ENCODE measurements at places on chromosomes 12 and 14.
A peak's percentile ranks its signal among the peaks of the same experiment; 100 is the strongest.

DNA sequence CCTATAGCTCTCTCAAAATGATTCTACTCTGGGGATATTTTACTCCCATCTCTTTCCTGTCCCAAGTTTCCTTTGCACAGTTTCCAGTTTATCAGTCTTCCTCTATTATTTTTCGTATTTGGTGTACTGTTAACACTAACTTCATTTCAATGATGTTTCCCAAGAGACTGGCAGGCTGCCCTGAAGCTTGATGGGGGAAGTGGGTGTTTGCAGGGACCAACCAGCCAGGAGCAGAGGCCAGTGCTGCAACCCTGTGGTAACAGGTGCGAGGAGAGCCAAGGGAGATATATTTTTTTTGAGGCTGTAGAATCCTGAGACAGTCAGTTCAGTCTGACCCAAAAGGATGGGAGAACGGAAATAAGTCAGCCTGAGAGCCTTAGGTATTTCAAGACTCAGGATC lies 11.8 kb upstream of the CEBPE start:
- no peak for DNase-seq

DNA sequence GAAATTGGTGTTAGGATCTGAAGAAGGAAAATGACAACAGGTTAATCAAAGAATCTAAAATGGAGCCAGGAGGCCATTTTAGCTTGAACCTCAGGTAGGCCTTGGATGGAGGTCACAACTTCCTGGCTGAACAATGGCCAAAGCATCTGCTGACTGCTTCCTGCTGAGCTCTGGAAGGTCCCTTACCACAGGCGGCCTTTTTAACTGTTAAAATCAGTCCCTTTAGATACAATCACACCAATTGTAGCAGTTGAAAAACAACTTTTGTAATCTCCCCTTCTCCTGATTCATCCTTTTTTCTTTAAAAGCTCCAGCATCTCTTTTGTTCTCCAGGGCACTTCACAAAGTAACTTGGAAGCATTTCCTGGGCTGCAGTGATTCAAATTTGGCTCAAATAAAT lies 388.8 kb downstream of the PDZRN4 start:
- DNase-seq = no peak

GRCh38 chr14:91227183-91227628 lies 17.3 kb downstream of the GPR68 start:
- DNase-seq = no peak

GRCh38 chr12:78036874-78037273 lies 206.2 kb downstream of the NAV3 start:
- no peak for DNase-seq

GRCh38 chr14:53953002-53953827 lies 3.4 kb downstream of the BMP4 start:
- DNase-seq = peak; percentile 86

DNA sequence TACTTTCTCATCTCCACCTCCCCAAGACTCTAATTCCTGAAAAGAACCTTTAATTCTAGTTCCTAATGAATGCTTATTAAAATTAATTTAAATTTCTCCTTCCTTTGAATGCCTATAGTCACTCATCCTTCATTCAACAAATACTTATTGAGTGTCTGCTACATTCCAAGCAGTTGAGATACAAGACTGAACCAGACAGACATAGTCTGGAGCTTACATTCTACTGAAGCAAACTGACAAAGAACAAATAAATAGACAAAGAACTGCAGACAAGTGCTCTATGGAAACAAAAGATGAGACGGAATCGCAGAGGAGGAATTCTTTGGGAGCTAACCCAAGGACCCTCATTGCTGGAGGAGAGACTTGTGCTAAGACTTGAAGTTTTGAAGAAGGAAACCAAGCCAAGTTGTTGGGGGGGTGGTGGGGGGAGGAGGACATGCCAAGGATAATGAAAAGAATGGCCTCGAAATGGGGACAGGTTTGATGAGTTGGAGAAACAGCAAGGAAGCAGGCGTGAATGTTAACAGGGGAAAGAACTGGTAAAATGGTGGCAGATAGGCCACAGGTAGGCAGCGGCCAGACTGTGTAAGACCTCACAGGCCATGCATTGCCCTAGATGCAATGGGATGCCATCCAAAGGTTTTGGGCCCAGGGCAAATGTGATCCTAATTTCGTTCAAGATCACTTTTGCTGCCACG lies 9.7 kb upstream of the TDG start:
- peak; percentile 10 for DNase-seq

- DNase-seq = no peak
Observed at GRCh38 chr14:100526632-100527031, 60.6 kb downstream of the BEGAIN start.

DNA sequence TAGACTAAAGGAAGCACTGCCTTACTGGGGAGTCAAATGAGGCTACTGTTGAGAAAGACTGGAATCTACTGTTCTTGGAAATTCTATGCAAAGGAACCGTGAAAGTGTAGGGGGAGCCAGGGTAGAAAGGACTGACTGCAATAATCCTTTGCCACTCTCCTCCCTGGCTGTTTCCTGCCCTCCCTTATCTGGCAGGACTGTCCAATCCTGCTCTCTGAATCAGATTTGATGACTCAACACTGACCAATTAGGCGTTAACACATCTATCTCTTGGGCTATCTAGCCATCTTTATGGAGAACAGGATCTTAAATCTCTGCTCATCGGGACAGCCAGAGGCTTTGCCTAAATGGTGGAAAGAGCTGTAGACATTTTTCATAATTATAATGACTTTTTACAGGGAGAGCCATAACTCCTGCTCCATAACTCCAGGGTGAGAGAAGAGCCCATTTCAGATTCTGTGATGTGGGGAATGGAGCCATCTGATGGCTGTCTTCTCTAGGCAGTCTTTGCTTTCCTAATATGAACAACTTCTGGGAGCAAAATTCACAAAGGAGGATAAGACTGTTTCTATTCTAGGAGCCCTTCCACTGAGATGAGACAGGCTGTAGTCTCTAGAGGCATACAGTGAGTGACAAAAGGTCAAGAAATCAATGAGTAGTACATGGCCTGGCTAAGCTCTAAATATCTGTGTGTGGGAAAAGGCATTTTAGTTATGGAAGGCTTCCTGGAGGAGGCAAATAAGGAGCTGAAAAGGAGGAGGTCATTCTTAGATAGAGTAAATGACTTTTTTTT lies 68.9 kb upstream of the CISTR start:
- peak; percentile 28 for DNase-seq

GRCh38 chr12:103529306-103529705 lies 33.5 kb upstream of the C12orf42 start:
- no peak for DNase-seq

- no peak for DNase-seq
Observed at GRCh38 chr14:93035917-93036651, 79.6 kb downstream of the ITPK1 start.

DNA sequence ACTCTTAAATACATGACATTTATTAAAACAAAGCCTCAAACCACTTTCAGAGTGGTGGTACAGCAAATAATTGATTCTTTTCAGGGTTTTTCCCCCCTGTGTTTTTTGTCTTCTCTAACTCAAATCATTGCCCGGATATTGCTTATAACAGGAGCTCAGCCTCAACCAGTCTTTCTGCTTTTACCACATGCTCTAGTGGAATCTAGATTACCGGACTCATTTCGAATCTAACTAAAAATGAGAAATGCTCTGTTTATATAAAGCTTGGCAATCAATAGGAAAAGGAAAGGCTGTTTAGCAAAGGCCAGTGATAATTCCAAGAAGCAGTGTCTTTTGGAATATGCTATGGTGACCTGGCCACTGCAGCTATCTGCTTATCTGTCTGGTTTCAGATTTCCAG lies 161.5 kb downstream of the ETV6 start:
- DNase-seq = no peak

DNA sequence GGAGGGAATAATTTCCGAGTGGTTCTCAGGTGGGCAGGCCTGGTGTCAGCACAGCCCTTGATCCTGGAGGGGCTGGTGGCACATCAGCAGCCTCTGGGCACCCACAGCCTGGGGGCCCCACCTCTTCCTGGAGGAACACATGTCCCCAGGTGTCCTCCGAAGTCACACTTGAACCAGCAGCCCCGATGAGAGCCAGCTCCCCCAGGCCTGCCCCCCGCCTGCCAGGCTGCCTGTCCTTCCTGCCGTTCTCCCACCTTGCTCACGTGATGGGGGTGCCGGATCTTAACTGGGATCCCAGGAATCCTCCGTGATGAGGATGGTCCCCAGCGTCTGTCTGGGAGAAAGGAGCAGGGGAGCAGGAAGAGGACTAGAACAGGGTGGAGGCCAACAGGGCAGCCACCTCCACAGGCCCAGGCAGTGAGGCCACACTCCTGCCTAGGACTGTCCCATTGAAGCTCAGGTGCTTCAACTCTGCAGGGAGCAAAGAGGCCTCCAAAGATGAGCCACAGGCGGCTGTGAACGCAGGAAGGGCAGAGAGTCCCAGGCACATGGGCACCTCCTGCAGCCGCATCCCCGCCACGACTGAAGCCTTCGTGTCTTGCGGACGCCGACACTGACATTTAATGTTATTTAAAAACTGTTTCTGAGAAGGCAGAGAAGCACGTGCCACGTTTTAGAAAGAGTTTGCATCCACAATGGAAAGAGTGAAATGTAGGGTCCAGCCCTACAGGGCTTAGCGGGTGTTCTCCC lies 77.5 kb downstream of the GALNT9 start:
- no peak for DNase-seq

- no peak for DNase-seq
Observed at GRCh38 chr12:123995023-123995748, 22.2 kb downstream of the ZNF664 start.

GRCh38 chr12:33223956-33224355 lies 215.7 kb downstream of the SYT10 start:
- no peak for DNase-seq

- DNase-seq = no peak
Observed at GRCh38 chr12:107109726-107110719, 16.7 kb upstream of the CRY1 start.

- DNase-seq = no peak
Observed at GRCh38 chr12:51449580-51450246, 25.1 kb downstream of the SLC4A8 start.

DNA sequence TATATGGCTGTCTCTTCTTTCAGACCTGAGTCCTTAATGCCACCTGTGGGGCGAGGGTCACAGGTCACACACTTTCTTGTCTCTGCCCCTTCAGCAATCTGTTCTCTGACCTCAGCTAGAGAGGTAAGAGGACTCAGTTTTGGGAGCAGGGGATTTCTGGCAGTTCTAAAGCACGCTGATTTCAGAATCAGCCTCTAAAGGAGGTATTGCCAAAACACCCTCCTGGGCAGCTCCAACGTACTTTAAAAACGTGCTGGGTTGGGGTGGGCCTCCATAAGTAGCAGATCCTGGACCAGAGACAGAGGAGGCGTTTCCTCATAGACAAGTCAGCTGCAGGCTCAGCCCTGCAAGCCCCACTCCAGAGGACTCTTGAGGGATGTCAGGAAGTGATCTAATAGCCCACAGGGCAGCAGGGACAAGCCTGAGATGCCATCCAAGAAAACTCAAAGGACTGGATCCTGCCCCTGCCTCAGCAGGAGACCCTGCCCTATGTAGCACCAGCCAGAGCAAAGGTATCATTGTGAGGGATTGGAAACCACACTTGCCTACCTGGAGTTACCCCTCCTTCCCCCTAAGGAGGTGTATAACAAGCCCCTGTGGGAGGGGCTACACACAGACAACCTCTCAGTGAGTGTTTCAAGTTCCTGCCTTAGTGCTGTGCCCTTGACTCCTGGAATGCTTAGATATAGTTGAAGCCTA lies 8.5 kb downstream of the CTDSP2 start:
- DNase-seq = no peak

DNA sequence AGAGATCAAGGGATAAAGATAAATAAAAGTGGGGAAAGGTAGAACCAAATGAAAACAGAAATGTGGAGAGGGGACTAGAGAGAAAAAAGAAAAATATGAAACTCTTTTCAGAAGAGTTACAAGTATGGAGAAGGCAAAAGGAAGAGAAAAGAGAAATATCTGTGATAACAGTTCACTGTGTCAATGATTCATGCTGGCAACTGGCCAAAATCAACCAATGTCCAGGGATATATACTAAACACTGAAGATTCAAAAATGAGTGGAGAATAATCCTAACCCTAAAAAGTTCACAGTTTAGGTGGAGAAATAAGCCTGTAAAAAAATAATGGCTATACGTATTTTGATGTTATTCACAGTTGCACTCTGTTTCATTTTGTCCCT lies 372.3 kb upstream of the KITLG start:
- DNase-seq = no peak

GRCh38 chr12:91127751-91128150 lies 16.5 kb upstream of the LUM start:
- no peak for DNase-seq

DNA sequence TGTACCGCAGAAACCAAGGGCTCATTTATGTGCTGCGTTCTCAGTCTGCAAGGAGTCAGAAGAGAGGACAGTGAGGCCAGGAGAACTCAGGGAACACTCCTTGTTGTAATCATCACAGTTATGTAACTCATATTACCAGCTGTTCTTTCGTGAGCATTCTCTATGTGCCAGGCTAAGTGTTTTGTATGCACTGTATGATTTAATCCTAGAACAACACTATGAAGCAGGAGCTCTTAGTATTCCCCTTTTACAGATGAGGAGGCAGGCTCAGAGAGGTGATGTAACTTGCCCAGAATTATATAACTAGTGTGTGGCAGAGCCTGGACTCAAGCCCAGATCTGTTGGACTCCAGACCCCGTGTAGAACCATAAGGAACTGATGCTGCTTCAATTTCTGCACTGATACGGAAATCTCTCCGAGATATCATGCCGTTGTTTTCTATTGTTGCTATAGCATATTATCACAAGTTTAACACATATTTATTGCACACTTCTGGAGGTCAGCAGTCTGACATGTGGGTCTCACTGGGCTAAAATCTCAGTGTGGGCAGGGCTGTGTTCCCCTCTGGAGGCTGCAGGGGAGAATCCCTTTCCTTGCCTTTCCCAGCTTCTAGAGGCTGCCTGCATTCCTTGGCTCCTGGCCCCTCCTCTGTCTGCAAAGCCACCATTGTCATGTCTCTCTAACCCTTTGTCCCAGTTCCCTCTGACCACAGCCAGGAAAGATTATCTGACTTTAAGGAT lies 16.3 kb upstream of the CD9 start:
- no peak for DNase-seq

DNA sequence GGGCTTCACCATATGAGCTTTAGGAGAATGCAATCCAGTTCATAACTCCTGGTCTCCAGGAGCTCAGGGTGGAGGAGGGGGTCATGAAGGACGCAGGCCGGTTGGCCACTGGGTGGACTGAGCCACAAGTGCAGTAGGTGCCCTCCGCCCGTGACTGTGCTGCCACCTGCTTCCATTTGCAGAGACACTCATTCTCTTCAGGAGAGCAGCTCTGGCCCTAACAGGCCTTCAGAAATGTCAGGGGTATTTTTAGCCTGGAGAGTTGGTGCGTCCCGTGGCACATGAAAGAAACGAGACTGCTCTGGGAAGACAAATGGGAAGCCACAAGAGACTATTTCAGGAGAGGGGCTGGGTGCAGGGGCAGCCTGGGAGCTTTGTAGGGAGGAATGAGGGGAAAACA lies 74.6 kb upstream of the MYL2 start:
- no peak for DNase-seq

- no peak for DNase-seq
Observed at GRCh38 chr14:20799456-20799891, 3.2 kb downstream of the RNASE1 start.

GRCh38 chr14:80164991-80165721 lies 46.1 kb downstream of the DIO2 start:
- no peak for DNase-seq

Data from HEK293T (cell line).